ENCODE measurements at places on chromosomes 4 and X.
A peak's percentile ranks its signal among the peaks of the same experiment; 100 is the strongest.

- DNase-seq = no peak
Observed at GRCh38 chr4:156799121-156799589, 172.4 kb downstream of the PDGFC start.

DNA sequence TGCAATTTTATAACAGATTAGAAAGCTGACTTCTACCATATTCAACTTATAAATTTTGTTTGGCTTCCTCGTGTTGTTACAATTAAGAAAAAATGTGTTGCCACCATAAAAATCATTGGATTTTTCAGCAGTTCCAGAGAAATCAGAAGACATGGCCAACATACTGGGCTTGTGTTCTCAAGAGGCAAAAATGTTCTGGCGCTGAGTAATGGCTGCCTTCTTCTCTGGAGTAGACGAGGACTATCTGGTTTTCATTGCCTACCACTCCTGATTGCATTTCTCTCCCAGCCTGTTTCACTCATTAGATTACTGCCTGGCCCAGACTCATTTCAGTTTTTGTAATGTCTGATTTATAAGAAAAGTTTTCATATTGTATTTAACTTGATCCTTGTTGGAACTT is 122.3 kb downstream of the ARHGAP10 start:
- no peak for DNase-seq

GRCh38 chrX:35919536-35920309 is at the start of gene CFAP47:
Gene CFAP47, plus strand, starts transcription at chrX:35919734. Its CDS starts 66 bp downstream, at chrX:35919800.
- DNase-seq = peak; percentile 46

DNA sequence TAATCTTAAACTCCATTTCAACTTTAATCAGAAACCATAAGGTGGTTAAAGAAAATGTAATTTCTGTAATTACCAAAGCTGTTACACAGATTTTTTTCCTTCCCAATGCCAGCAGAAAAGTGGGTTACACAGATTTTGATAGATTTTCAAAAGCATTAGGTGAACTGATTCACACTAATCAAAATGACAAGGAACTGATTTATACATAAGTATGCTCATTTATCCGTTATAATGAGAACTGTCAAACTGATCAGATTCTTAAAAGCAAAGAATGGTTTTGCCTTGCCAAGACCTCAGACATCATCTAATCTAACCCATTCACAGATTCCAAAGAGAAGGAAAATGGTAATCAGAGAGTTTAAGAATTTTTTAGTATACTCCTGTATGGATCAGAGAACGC is 5.2 kb downstream of the UGDH start:
- no peak for DNase-seq

DNA sequence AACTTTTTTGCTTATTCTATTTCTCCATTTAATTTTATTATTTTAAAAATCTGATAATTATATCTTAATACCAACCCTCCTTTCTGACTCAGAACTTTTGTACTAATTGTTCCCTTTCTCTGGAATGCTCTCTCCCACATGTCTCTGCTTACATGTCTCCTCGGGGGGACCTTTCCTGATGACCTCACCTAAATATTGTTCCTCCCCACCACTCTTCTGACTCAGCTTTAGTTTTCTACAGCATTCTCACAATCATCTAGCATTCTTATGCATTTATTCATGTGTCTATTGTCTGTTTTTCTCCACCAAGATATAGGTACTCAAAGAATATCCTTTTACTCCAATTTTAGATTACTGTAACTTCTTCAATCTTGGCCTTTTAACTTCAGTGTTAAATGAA is 128.7 kb downstream of the MSL3 start:
- DNase-seq = no peak

DNA sequence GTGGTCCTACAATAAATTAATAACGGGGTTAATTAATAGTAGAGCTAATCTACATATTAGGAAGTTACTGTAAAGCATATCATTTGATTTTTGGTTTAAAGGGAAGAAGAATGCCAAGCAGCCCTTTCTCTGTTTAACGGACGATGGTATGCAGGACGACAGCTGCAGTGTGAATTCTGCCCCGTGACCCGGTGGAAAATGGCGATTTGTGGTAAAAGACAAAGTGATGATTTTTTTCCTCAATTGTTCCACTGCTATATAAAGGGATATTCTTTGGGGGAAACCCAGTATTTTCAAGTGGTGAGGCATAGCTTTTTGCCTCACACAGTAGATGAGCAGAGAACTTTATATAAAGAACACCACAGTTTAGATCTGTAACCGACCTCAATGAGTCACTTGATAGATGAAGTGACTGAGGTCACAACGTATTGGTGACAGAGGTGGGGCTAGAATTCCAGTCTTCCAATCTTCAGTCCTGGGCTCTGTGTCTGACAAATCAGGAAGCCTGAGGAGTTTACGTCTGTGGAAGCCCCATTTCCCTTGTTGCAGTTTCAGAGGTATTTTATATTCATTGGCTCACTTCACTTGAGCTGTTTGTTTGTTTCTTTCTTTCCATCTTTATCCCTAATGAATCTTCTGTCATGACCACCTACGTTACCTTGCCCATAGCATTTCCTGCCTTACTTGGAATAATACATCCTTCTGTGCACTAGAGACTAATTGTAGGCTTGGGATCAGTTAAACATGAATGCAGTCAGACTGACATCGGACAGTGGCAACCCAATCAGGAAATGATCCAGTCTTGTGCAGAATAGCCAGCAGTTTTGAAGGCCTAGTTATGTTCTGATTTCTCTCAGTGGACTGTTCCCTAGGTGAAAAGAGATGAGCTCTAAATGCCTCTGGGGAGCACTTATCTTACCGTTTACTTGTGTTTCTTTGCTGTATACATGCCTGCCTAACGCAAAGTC is 30.1 kb downstream of the ZRSR2 start:
- DNase-seq = peak; percentile 43

DNA sequence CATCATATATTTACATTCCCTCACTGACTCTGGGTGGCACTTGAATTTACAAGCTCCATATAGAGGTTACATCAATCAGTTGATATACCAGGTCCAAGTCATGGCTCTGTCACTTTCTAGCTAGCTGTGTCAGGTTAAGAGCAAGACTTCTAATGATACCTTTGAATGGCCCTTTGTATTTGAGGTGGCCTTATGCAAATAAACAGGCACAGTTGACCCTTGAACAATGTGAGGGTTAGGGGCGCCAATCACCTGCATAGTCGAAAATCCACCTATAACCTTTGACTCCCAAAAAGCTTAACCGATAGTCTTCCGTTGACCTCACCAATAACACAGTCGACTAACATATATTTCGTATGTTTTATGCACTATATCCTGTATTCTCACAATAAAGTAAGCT is 1.3 kb upstream of the PTTG2 start:
- DNase-seq = no peak

- DNase-seq = no peak
Observed at GRCh38 chr4:172736046-172736445, 432.6 kb upstream of the GALNT7 start.

- DNase-seq = no peak
Observed at GRCh38 chrX:71439896-71440295, 73.7 kb downstream of the TAF1 start.

DNA sequence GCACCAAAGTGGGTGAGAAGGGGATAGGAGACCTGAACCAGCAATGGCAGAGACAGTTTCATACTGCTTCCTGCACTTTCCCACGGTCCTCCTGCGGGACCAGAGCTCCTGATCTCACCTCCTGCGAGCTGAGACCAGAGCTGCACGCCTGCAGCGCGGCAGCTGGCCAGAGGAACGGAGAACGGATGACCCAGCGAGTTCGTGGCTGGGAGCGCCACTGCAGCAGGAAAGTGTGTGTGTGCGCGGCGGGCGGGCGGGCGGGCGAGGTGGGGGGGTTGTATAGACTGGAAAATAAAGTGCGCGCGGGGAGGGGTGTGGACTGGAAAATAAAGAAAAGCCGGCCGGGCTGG is 16.5 kb downstream of the MCF2 start:
- peak; percentile 3 for DNase-seq

DNA sequence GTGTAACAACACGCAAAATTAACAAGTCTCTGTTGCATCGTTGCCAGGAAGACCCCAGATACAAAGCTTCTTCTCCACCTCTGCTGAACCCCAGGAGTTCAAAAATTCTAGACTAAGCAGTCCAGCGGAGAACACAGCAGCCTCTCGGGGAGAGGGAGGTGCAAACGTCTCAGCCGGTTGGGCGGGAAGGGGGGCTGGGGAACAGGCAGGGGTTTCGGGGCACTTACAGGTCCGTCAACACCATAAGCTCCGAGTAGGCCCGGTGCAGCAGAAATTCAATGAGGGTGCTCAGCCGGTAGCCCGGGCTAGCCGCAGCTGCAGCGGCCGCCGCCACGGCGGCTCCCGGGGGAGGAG is 394 bp downstream of the MED14 start:
- DNase-seq = no peak

DNA sequence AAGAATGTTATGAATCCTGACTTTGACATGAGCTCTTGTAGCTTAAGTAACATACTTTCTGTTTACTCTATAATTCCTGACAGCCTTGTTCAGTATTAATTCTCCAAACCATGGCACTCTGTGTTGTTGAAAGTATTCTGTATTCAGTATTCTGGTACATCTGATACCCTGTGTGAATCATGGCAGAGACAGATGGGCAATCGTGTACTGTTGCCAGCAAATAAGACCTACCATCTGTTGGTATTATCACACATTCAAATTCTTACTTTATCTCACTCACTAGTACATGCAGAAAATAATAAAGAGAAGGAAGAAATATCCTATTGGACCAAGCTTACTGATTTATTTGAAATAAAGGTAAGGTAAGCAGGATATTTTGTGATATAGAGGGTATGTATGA is 7.9 kb downstream of the MBTPS2 start:
- no peak for DNase-seq

DNA sequence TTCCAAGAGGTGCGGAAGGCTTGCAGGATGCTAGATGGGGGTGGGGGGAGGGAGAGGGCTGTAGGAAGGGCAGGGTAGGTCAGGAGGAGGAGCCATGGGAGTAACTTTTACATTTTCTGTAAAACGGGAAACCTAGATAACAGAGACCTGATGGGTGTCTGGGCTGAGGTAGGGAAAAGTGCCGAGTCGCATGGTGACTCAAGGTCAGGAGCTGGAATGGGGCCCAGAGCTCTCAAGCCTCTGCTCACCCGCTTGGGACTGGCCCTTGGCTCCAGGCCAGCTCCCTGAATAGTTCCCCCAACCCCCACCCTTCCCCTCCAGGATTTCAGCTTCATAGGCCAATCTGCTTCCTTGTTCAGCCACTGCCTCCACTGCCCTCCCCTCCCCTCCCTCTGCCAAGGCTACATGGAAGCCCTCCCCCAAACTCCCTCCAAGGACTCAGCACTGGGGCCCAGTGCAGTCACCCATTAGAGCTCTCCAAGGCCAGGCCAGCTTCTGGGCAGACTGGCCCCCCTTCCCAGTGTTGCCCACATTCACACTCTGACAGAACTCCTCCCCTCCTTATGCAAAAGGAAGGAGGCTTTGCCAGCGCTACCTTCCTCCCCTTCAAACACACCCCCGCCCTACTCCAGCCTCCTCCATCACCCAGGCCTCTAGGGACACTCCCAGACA is 43.6 kb downstream of the TSC22D3 start:
- DNase-seq = peak; percentile 81

DNA sequence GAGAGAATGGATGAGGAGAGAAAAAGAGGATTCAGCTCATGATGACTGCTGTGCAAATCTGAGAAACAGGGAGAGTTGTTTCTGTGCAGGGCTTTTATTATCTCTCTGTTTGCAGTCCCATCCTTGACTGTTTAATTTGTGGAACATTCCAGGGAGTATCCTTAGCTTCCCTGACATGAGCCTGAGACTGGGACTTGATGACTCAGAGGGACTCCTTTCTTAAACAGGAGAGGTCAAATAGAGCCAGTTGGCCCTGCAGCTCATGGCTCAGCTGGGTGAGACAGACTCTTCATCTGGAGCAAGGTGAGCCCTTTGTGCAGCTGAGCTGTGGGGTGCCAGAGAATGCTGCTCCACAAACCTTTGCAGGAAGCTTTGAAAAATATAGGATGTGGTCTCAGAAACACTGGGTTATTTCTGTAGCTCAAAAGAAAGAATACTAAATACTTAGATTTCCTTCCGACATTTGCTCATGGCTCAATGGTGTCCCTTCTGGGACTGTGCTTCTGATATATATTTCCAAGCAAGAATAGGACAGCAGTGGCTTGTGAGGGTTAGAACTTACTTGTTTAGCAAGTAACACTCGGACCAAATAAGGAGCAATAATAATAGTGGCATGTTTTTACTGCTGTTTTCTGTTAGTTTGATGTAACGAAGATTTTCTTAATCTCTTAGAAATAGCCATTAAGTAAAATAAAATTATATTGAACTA is 14.5 kb downstream of the ARHGAP24 start:
- DNase-seq = peak; percentile 21

DNA sequence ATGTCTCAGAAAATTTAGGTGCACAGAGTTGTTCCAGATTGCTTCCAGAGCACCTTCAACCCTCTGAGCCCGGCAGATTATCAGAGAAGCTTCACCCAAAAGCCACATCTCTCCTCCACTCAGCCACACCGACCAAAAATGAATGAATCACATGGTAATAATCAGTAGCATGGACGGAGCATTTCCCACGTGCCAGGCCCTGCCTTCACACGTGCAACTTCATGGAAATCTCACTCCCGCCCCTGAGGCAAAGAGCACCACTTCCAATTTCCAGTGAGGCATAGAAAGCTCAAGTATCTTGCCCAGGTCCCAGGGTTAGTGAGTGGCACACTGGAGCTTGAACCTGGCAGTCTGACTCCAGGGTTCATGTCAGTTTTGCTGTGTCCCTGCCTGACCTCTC is 56.5 kb downstream of the RELL1 start:
- DNase-seq = no peak

DNA sequence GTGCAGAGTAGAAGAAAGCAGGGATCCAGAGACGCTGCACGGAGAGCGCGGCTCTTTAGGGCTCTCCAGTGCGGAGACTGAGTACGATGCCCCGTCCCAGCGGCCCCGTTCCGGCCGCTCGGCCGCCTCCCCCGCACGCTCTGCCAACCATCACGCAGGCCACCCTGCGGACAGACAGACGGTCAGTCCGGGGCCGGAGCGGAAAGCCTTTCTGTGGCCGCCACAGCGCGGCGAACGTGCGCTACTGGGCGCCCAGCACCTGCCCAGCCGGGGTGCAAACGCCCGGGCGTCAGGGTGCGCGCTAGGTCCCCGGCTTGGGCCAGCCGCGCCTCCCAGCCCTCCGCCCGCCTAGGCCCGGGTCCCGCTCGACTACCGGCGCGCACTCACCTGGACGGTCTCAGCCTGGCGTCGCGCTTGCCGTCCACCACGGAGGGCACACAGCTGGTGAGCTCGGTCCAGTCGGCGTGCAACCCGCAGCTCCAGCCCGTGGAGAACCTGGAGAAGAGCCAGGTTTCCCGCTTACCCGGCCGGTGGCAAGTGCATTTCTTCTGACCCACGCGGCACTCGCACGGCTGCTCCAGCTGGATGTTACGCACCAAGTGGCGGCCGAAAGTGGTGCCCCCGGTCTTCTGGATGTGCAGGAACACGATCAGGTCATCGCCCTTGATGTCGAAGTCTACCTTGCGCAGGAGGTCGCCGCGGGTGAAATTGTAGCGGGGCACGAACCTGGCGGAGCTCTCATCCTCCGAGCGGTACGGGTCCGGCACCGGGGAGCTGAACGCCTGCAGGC is 1.8 kb downstream of the HS6ST2 start:
- no peak for DNase-seq

All from H4 (cell line).